Activated CD4-positive, alpha-beta T cell treated with anti-CD3 and anti-CD28 coated beads, Interleukin-2, Interleukin-4, amounts not matched to agents 100 ng/mL and 50 ng/mL, durations not matched to agents 16 hours and 8 hours (primary cell): ENCODE measurements at places on chromosomes 3 and 15.

DNA sequence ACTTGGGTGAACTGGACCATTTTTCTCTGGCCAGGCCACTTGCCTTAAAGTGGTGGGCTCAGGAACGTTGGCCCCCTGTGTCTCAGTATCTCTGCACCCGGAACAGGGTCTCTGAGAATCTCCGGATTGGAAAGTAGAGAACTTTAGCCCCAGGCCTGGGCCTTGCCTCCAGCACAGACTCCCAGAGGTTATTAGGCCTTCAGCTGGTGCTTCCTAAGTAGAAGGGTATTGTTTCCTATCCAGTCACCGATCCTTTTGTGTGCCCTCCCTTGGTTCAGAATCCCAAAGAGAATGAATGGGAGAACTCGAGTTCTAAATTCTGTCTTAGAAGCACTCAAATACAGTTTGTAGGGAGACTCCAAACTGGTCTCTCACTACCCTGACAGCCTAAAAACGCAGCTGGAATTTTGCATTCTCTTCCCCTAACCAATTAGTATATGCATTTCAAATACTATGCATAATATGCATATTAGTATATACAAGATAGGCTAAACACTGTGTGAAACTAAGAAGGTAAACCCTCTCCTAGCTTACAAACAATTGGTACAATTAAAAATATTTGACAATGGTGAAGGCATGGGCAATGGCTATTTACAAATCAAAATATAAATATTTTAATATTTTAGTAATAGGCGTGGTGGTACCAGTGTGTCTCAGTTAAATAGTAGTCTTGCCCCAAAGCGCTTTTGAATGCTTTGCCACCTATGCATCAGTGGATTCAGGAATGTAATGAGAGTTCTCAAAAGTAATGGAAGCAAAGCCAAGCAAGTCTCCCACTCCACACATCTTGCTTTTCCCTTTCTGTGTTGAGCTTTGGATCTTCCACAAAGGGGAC, 48.5 kb upstream of the SLC4A7 start:
- DNase-seq, result no peak

GRCh38 chr15:41774882-41775417, 666 bp downstream of the MAPKBP1 start:
- DNase-seq, result no peak

DNA sequence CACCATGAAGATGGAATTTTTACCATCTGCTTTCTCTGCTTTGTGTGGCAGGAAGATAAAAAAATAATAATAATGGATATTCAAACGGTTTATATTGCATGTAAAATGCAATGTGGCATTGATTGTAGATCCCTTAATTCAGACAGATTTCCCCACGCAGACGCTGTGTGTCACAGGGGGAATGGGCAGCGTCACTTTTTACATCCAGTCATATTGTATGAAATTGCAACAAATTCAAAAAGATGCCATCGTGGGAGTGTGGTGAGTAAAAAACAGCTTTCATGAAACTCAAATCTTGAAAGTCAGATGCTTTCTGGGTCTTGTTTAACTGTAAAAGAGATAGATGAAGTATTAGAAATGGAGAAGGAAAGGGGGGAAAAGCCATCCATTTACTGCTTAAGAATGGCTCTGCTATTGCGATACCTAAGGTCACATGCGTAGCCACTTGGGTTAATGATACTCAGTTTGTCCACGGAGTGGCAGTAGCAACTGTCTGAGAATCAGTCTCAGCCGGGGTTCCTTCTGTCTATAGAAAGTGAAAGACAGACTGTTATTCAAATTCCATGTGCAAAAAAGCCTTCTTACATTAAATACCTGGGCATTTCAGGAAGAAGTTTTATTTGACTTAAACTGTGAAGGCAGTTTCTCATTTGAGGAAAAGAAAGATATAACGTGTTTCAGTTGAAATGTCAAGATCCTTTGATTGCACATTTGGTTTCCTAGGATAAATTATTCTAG, 28.5 kb downstream of the BTD start:
- DNase-seq, result peak; percentile 87

- no peak for DNase-seq
Observed at GRCh38 chr15:90432253-90432652, 44.2 kb downstream of the IQGAP1 start.

DNA sequence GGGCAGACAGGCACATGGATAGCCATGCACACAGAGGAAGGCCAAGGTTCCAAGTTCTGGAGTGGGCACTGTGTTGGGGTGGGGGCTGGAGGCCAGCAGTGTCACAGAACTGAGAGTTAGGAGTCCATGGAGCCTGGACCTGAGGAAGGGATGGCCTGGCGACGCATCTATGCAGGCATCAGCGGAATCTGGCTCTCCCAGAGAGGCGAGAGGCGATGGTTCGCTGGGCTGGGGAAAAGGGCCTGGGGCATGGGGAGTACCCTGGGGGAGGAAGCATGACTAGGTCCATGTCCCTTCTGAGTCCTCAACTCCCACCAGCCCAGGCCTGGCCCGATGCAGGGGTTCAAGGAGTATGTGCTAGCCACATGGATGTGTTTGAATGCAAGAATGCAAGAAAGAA, 192.8 kb upstream of the LINGO1 start:
- no peak for DNase-seq

GRCh38 chr3:195086885-195087284, 184.1 kb downstream of the XXYLT1 start:
- no peak for DNase-seq

DNA sequence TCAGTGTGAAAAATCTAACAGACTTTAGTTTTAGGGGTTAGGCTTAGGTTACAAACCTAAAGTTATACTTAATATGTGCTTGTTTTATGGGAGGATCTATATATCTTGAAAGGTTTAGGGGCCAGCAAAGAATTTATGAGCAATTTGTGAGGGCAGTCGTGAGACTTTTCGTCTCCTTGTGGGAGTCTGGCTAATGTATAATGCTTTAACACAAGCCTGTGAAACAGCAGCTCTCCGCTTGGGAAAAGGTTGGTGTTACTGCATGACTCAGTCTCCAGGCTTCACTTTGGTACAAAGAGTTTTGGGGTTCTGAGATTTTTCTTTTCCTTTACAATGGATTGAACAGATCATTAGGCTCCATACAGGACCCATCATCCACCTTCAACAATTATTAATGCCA, 79.0 kb upstream of the MFGE8 start:
- DNase-seq, result no peak

DNA sequence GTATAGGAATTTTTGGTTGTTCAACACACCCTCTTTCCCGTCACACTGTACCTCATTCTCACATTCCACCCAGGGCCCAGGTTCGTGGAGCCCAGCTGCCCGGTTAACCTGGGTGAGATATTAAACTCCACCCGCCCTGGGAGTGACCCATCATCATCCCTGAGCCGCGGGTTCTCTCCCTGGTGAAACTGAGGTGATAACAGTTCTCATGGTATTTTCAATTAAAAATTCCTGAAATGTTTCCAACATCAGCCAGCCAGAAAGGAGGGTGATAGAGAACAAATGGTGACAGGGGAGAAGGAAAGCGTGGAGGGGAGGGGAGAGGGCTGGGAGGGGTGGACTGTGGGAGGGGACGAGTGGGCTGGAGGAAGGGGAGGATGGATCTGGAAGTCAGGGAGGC, 148.8 kb downstream of the ALDH1A2 start:
- no peak for DNase-seq

DNA sequence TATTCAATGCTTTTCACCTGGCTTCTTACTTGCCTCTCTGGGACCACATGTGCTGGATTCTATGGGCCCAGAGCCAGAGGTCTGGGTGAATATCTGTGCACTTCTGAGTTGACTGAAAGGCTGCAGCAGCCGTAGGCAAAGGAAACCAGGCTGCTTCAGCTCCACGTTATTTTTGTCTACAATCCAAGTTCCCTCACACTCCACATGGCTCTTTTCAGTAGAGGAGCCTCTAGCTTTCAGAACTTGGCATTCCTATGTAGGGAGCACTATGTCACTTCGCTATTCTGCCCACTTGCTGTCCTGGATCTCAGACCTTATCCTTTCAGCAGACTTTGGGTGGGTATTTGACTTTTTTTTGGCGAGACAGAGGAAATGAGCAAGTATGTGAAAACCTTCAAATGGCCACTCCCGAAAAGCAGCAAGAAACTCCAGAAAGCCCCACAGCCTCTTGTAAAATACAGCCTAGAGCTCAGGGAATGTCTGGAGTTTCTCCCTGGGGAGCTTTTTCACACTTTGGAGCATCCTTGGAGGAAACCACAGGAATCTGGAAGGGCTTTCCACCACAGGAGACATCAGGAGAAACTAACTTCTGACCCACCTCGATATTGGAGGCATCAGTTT, 80.9 kb downstream of the DUT start:
- DNase-seq, result no peak

- DNase-seq, result peak; percentile 42
Observed at GRCh38 chr3:98596541-98597500, 3.4 kb upstream of the CPOX start.

DNA sequence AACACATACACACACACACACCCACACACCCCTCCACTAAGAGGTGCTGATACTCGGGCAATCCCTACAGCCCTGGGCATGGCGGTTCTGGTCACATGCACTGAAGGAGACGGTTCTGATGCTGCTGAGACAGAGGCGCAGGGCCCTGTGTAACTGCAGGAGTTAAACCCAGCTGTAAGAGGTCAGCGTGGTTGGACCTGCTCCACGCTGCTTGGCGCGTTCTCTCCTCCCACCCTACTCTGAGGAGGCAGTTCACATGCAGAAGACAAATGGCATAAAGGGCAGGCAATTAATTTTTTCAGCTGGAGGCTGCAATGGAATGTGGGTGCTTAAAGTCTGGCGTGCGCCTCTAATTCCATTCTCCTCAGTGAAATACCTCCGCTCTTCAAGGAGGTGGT, 35.2 kb downstream of the GRK7 start:
- no peak for DNase-seq

GRCh38 chr3:72289692-72290071, 504.7 kb upstream of the PROK2 start:
- no peak for DNase-seq

GRCh38 chr3:169945313-169945712, 21.3 kb upstream of the SEC62 start:
- DNase-seq, result peak; percentile 68

DNA sequence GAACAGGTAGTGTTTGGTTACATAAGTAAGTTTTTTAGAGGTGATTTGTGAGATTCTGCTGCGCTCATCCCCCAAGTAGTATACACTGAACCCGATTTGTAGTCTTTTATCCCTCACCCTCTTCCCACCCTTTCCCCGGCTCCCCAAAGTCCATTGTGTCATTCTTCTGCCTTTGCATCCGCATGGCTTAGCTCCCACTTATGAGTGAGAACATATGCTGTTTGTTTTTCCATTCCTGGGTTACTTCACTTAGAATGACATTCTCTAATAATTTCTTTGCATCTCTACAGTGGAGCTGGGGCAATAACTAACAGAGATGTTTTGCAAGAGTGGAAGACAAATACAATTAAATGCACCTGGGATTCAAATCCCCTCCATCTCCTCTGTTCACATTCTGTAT, 93.2 kb downstream of the TP63 start:
- no peak for DNase-seq

DNA sequence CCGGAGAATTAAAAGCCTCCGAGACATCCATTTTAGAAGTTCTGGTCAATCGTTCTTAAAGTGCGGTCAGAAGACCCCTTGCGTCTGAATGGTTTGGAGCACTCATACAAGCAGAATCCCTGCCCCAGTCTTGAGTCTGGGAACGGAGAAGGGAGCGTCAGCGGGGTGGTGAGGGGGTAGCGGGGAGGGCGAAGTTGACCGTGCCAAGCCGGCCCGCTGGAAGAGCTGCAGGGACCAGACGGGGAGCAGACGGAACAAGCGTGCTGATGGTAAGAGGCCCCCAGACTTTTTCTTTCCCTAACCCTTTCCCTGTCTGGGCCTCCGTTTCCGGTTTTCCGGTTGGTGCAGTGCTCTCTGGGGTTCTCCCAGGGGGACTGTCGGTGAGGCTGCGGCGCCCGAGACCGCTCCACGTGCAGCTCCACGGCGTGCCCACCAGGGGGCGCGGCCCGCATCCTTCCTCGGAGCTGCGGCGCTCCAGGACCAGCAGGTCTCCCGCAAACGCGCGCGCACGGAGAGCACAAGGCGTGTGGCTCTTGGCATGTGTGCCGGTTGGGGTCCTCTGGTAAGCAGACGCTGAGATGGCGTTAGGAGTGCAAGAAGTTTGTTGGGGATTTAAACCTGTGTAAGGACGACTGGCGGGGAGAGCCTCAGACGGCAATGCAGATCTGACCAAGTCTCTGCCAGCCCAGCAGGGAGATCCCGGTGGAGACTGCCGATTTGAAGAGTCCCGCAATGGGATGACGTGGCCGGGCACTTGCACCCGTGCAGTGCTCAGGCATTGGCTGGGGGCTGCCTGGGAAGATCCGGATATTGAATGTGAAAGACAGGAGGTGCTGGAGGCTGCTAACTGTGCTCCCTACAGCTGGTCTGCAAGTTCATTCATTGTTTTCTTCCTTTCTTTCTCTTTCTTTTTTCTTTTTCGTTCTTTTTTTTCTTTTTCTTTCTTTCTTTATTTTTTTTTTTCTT, 19.2 kb upstream of the CORO2B start:
- peak; percentile 68 for DNase-seq

GRCh38 chr3:51934139-51934850, 7.4 kb downstream of the RRP9 start:
- DNase-seq, result no peak

DNA sequence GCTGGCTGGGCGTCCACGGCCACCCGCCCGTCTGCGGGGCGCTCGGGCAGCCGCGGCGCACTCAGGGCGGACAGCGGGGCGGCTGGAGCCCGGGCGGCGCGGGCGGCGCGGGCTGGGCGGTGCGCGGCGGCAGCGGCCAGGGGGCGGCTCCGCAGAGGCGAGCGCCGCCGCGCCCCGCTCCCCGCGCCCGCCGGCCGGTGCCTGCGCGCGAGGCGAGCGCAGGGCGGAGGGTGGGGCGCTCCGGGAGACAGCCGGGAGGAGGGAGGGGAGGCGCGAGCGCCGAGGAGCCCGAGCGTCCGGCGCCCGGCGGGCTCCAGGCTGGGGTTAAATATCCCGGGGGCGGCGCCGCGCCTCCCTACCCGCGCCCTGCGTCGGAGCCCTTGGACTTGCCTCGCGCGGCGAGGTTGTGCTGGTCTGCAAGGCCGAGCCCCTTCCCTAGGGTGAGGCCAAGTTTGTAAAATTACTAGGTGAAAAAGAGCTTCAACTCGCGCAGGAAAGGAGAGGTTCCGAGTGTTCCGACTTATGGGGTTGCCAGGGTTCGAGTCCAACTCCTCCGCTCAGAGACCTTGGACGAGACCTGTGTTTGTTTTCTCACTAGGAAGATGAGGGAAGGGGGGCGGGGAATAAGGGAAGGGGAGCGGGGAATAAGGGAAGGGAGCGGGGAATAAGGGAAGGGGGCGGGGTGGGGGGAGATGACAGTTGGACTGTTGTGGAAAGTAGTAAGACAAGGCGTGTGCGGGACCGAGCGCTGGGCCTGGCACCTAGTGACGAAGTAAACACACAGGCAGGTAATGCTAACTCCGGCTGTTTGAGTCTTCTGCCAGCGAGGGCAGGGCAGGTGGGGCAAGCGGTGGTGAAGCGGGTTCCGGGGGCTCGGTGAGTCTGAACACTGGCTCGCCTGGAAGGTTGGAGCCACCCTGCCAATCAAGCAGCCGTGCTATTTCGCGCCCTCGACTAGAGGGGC, at the start of gene TNFAIP8L3:
Gene TNFAIP8L3 (minus strand): TSS at position 301 of the 964 bp plus-strand sequence. CDS start 311 bp downstream, outside the sequence.
- no peak for DNase-seq

GRCh38 chr3:141368925-141369794, 856 bp downstream of the ZBTB38 start:
- no peak for DNase-seq

- no peak for DNase-seq
Observed at GRCh38 chr3:86410587-86410986, 580.4 kb downstream of the VGLL3 start.

- no peak for DNase-seq
Observed at GRCh38 chr3:46931631-46932331, 44.8 kb downstream of the CCDC12 start.

GRCh38 chr3:128996200-128996599, 2.3 kb upstream of the CFAP92 start:
- DNase-seq, result no peak

GRCh38 chr3:185070491-185071286, 82.2 kb downstream of the C3orf70 start:
- DNase-seq, result no peak
